ENCODE measurements at places on chromosomes 13 and 19.

DNA sequence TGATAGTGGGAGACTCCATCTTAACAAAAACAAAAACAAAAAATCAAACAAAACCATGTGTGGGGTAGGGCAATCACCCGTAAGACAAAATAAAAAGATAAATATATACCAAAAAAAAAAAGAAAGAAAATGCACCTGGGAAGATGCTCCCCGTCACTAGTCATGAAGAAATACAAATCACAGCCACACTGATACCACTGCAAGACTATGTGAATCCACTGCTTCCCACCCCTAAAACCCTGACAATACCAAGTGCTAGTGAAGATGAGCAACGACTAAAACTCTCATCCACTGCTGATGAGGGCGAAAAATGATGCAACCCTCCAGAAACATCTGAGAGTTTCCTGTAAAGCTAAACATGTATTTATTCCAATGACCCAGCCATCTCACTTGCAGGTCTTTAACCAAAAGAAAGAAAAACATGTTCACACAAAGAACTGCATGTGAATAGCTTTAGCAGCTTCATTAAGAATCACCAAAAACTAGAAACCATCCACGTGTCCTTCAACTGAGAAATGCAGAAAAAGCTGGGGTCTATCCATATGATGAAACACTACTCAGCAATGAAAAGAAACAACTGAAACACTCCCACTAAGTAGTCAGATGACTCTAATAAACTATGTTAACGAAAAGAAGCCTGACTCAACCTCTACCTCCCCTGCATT lies 31.7 kb downstream of the BRD4 start:
- DNase-seq: no peak

GRCh38 chr13:44795176-44795575 lies 194.1 kb downstream of the NUFIP1 start:
- DNase-seq: no peak

DNA sequence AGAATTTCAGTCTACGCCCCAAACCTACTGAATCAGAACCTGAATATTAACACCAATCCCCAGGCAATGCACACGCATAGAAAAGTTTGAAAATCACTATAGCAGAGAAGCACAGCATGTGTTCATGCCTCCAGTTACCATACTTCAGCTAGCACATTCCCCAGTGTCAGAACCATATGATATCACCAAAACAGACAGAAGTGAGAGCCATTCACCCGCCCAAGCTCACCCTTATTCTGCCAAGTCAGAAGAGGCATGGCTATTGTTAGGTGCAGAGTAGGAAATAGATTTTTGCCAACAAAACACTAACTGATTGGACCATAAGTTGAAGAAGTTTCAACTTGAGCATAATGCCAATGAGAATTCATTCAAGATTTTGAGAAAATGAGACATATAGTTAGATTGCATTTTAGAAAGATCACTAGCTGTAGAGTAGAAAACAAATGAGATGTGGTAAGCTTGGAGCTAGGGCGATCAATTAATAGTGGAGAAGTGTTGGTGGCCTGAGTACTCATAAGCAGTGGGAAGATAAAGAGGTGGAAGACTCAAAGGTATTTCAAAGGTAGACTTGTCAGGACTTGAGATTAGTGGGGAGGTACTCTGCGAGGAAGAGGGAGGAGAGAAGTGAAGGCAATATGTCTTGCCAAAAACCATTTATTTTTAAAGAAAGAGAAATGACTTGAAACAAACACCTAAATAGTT lies 492.4 kb downstream of the SUCLA2 start:
- DNase-seq: no peak

GRCh38 chr13:49681842-49682435 lies 9.3 kb downstream of the EBPL start:
- no peak for DNase-seq

DNA sequence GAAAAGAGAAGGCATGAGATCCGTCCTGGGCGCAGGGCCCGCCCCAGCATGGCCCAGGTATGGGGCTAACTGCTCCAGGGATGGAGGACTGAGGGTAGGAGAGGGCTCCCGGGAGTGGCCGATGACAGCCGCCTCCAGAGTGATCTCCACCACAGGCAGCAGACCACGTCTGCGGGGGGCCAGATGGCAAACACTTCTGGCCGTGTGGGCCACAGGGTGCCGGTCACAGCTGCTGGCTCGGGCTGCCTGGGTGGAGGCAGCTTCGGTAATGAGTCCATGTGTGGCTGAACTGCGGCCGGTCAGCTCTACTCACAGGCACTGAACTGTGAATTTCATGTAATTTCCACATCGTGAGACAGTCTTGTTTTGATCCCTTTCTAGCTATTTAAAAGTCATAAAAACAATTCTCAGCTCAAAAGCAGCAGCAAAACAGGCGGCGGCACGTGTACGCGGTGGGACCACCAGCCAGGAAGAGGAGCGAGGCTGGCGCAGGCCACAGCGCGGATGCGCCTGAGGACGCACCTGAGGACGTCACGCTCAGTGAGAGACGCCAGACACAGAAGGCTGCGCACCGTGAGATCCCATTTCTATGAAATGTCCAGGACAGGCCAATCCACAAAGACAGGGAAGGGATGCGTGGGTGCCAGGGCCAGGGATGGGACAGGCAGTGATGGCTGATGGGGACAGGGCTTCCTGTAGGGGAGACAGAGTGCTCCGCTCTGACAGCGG lies 4.0 kb downstream of the LSM7 start:
- DNase-seq: no peak

DNA sequence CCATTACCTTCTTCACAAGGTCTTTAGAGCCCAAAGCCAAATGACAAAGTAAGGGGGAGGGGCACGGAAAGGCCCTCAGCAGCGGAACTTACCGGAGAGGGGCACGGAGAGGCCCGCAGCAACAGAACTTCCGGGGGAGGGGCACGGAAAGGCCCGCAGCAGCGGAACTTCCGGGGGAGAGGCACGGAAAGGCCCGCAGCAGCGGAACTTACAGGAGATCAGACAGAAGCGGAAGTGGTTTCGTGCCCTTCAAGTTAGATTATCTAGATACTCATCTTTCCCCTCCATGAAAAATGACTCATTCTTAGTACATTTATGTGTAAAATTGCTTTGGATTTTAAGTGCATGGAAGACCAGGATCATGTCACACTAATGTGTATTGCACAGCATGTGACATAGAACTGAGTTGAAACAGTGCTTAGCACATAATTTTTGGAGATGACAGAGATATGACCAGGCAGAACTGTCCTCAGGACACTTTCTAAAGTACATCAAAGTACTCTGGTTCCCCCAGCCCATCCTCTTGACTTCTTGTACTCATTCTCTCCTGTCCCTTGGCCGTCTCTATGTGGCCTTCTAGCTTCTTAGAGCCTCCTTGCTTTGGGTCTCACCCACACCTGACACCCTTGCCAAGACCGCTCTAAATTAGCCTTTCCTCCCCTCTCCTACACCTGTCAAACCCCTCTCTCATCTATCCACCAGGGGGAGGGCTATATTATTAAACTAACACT lies 25.7 kb upstream of the TPTE2 start:
- DNase-seq: no peak

- no peak for DNase-seq
Measured at GRCh38 chr13:106350208-106350607, 185.3 kb downstream of the EFNB2 start.

GRCh38 chr13:48410199-48410598 lies 2.7 kb downstream of the LPAR6 start:
- DNase-seq: no peak

DNA sequence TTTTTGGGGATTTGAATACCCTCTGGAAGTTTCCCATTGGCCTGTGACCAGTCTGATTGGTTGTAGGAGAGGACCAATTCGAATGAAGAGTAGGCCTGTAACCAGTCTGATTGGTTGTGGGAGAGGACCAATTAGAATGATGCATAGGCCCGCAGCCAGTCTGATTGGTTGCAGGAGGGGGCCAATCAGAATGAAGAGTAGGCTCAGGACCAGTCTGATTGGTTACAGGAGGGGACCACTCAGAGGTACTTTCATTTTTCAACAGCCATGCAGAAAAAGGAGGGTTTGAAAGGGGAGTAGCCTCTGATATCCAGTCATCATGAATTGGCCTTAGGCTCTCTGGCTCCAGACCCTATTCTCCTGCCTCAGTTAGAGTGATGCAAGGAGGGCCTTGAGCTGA lies 30.4 kb upstream of the SLC1A5 start:
- DNase-seq: no peak

DNA sequence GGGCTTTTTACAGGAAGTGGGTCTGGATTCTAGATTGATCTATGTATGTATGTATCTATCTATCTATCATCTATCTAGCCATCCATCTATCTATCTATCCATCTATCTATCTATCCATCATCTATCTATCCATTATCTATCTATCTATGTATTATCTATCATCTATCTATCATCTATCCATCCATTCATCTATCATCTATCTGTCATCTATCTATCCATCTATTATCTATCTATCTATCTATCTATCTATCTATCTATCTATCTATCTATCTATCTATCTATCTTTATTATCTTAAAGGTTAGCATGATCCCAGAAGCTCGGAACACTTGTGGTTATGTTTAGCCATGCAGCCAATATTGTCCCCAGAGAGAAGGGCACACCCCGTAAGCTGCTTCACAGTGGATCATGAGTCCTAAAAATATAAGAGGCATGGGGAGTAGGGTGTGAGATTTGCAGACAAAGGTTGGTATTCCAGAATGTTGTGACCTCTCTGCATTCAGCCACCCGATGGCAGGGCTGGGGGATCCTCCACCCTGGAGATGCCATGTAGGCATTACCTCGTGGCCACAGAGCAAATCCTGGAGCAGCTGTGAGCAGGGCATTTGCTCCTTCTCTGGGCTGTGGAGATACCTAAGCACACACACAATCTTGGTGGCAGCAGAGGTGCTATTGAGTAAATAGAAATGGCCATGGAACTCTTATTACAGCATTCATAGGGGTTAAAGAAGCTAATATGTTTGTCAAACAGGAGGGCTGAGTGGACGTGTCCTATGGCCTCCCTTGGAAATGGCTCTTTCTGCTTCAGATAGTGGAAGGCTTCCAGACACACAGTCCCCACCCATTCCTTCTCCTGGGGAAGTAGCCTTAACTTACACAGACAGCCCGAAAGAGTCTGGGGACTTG lies 310.0 kb upstream of the TSHZ3 start:
- DNase-seq: no peak

- no peak for DNase-seq
Measured at GRCh38 chr19:48858984-48859710, 9.3 kb downstream of the PLEKHA4 start.

GRCh38 chr19:19155495-19156219 lies 14.4 kb downstream of the MEF2B start:
- no peak for DNase-seq

- no peak for DNase-seq
Measured at GRCh38 chr13:55155046-55155445, 1985.7 kb upstream of the PRR20A start.

- DNase-seq: no peak
Measured at GRCh38 chr13:25848812-25849745, 202.7 kb downstream of the SHISA2 start.

- no peak for DNase-seq
Measured at GRCh38 chr13:42395086-42395821, 123.3 kb downstream of the AKAP11 start.

- no peak for DNase-seq
Measured at GRCh38 chr19:50460161-50460765, 16.0 kb upstream of the EMC10 start.

- no peak for DNase-seq
Measured at GRCh38 chr19:13926715-13927114, 11.5 kb downstream of the PODNL1 start.

GRCh38 chr13:69769608-69770007 lies 338.0 kb upstream of the ATXN8OS start:
- DNase-seq: no peak

DNA sequence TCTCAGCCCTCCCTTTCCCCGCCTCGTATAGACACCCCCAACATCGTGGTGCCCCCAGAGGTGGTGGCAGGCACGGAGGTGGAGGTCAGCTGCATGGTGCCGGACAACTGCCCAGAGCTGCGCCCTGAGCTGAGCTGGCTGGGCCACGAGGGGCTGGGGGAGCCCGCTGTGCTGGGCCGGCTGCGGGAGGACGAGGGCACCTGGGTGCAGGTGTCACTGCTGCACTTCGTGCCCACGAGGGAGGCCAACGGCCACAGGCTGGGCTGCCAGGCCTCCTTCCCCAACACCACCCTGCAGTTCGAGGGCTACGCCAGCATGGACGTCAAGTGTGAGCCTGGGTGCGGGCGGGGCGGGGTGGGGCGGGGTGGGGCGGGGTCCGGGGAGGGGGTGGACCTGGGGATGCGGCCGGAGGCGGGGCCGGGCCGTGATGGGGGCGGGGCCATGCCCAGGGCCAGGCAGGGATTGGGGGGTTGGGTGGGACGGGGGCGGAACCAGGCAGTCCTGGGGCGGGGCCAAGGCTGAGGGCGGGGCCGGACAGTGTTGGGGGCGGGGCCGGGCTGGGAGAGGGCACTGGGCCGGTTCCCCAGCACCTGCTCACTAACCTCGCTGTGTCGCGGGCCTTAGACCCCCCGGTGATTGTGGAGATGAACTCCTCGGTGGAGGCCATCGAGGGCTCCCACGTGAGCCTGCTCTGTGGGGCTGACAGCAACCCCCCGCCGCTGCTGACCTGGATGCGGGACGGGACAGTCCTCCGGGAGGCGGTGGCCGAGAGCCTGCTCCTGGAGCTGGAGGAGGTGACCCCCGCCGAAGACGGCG lies 7.8 kb downstream of the MAG start:
- DNase-seq: no peak

DNA sequence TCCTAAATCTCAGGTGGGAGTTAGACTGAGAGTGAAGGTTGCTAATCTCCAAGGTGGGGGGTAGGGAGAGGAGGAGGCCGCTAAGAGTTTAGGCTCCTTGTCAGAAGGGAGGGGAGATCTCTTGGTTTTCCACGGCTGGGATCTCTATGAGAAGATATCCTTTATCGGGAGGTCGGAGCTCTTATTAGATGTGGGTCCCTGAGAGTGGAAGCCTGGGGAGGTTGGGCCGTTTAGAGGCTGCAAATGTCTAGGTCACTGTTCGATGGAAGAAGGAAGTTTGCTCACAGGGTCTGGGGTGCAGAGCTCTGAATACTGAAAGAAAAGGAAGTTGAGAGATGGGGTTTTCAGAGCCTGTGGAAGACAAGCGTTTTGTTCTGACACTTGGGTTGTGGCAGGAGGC lies 3.8 kb downstream of the MYADM start:
- DNase-seq: no peak

- DNase-seq: no peak
Measured at GRCh38 chr13:66659701-66660467, 570.3 kb downstream of the PCDH9 start.

DNA sequence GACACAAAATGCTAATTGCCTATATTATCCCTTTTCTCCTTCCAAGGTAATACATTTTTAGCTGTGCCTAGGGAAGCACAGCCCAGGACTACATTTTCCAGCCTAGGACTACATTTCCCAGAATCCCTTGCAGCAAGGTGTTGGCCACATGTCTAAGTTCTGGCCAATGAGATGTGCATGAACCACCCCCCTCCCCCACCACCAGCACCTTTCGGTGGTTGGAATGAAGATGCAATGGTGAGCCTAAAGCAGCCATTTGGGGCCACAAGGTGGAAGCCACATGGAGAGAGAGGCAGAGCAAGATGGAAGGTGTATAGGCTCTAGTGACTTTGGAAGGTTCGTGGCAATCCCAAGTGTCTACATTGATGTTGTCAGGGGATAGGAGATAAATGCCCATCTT lies 16.2 kb downstream of the UNC13A start:
- DNase-seq: no peak

- no peak for DNase-seq
Measured at GRCh38 chr13:55893540-55893939, 1247.2 kb upstream of the PRR20A start.

GRCh38 chr19:11197291-11198174 lies at the start of gene KANK2:
Gene KANK2 (minus strand): TSS chr19:11197545. CDS start chr19:11194511, 3,034 bp downstream.
- DNase-seq: peak; percentile 88

- DNase-seq: no peak
Measured at GRCh38 chr19:36092566-36092965, 18.4 kb upstream of the OVOL3 start.

Data from RWPE2 (cell line).